ENCODE measurements at places on chromosomes 6 and 20. TPM values are rescaled to one million over a fixed set of nuclear protein-coding genes. Genes with fewer than 3 reads are reported as not detected.
A peak's percentile ranks its signal among the peaks of the same experiment; 100 is the strongest.

- no peak overlapping the region for H3K4me3 ChIP-seq
- H3K36me3 ChIP-seq, result peaks cover 8% of the 10 kb centered on the region
- DNase-seq, result peak; percentile 25
- no peak overlapping the region for H3K27ac ChIP-seq
- H3K4me1 ChIP-seq, result peaks cover 41% of the 10 kb centered on the region
Observed at GRCh38 chr20:50198180-50198666, 7.6 kb downstream of the CEBPB start.

- DNase-seq, result no peak
- 0 out of 2 replicates have a peak, but pooled peaks cover 2% of the 10 kb centered on the region for H3K4me1 ChIP-seq
- H3K27me3 ChIP-seq, result no peaks in the 10 kb centered on the region
- no peaks in the 10 kb centered on the region for H3K36me3 ChIP-seq
- H3K4me3 ChIP-seq, result no peak overlapping the region
Observed at GRCh38 chr6:137323860-137324259, 104.7 kb upstream of the IFNGR1 start.

DNA sequence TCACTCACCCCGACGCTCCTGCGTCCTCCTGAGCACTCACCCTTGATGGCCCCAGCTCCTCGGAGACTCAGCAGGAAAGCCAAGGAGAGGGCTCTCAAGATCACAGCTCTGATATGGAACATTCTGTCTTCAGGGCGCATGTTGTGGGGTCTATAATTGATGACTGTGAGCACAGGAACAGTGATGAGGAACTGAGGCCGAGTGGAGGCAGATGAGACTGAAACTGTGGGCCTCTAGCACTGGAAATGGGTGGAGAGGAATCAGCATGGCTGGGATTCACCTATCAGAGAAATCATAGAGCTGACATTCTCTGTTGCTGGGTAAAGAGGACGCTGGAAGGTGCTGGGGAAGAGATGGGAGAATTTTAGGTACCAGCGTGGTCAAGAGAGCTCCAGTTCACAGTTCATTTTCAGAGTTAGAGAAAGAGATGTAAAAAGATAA, at the start of gene HLA-DPA1:
Gene HLA-DPA1 (minus strand): TSS at position 219 of the 441 bp plus-strand sequence.
- DNase-seq, result no peak
- H3K4me3 ChIP-seq, result no peak within 1 kb of the TSS
- no peaks in the 10 kb centered on the region for H3K36me3 ChIP-seq
- peaks cover 10% of the 10 kb centered on the region for H3K27me3 ChIP-seq
- peaks cover 5% of the 10 kb centered on the region for H3K4me1 ChIP-seq

DNA sequence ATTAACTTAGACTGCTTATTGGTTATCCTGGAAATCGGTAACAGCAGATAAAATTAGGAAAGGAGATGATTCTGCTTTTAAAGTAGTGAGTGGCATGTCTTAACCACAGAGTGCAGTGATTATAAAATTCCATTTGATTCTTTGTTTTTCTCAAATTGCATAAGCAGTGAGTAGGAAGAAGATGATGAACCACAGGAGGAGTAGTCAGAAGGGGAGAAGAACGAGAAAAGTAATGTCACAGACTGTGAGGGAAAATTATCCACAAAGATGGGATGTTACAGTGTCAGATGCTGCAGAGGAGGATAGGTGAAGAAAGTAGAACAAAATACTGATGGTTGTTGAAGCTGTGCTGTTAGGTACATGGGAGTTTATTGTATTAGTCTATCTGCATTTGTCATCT, 63.0 kb downstream of the ITCH start:
- H3K36me3 ChIP-seq, result peaks cover 34% of the 10 kb centered on the region
- H3K4me3 ChIP-seq, result no peak overlapping the region
- no peaks in the 10 kb centered on the region for H3K4me1 ChIP-seq
- no peaks in the 10 kb centered on the region for H3K27me3 ChIP-seq
- no peak overlapping the region for H3K27ac ChIP-seq
- DNase-seq, result no peak

- H3K4me1 ChIP-seq, result peaks cover 76% of the 10 kb centered on the region
- H3K36me3 ChIP-seq, result peaks cover 76% of the 10 kb centered on the region
- no peak overlapping the region for H3K4me3 ChIP-seq
- peak overlapping the region; percentile 28 for H3K27ac ChIP-seq
- DNase-seq, result no peak
Observed at GRCh38 chr6:30840935-30841643, 43.2 kb upstream of the DDR1 start.

GRCh38 chr20:58070664-58071196, 157.7 kb downstream of the ANKRD60 start:
- H3K27me3 ChIP-seq, result peaks cover 2% of the 10 kb centered on the region
- no peak overlapping the region for H3K27ac ChIP-seq
- H3K36me3 ChIP-seq, result no peaks in the 10 kb centered on the region

DNA sequence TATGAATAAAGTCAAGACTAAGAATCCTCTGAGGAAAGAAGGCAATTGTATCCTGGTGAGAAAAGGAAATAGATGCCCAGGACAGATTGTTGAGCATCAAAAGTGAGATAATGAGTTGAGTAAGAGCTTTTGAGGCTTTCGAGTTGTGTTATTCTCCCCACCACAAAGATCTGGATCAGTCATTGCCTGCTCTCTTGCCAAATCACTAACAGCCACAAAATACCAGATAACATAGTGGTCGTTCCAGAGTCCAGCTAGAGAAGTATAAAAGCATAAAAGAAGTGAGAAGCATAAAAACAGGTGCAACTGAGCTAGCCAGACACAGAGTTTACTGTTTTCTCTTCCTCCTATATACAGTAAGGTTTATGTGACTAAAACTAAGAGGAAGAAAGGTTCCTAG, 4.9 kb downstream of the SPINT4 start:
- no peak overlapping the region for H3K27ac ChIP-seq
- H3K4me3 ChIP-seq, result no peak overlapping the region
- no peak for DNase-seq
- peaks cover 24% of the 10 kb centered on the region for H3K36me3 ChIP-seq
- H3K27me3 ChIP-seq, result no peaks in the 10 kb centered on the region

GRCh38 chr6:10633216-10633615, 61.2 kb downstream of the C6orf52 start:
- no peak overlapping the region for H3K4me3 ChIP-seq
- H3K27me3 ChIP-seq, result no peaks in the 10 kb centered on the region
- H3K4me1 ChIP-seq, result peaks cover 5% of the 10 kb centered on the region
- no peak for DNase-seq

DNA sequence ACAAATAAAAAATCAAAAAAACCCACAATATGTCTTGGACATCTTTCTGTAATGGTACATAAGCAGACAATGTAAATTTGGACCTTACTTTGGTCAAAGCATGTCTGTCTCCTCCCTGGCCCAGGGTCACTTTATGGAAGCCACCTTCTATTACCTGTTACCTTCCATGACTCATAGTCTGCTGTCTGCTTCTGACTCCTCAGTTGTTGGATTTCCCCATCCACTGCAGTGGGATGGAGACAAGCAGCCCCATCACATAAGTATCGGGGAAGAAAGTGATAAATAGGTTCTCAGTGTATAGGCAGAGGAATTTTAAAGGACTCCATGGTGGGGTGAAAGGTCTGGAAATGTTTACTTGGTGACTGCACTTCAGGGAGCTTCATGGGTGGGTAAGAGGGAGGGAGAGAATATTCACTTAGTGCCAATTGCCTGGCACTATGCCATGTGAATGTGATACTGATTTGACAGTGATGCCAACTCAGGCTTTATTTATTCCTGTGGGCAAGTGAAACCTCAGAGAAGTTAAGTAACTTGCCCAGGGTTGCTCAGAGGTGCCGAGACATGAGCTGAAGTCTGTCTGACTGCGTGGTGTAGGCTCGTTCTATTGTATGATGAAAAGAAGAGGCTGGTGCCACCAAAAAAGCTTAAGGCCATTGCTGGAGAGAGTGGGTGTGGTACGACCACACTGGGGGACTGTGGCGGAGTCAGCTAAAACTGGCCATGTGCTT, 175.6 kb upstream of the RNF24 start:
- H3K4me3 ChIP-seq, result no peak overlapping the region
- H3K27ac ChIP-seq, result no peak overlapping the region

- no peak for DNase-seq
- H3K27me3 ChIP-seq, result peaks cover 12% of the 10 kb centered on the region
- no peaks in the 10 kb centered on the region for H3K36me3 ChIP-seq
- H3K4me1 ChIP-seq, result peaks cover 30% of the 10 kb centered on the region
- H3K27ac ChIP-seq, result no peak overlapping the region
Observed at GRCh38 chr6:117548797-117549301, 53.5 kb downstream of the GOPC start.

DNA sequence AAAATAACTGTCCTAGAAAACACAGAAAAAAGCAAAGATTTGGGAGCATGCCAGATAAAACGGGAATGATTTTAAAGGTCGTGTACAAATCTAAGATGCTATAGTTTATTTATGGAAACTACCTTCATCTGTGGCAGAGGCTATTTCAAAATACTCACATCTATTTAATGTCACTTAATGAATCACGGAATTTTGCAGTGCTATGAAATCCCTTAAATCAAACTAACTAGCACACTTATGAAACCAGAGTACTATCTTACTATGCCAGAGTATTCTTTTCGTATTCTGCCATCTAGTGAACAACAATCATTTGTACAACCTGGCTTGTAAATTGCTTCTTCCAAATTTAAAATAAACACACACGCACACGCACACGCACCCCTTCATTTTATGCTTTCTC, 77.9 kb upstream of the BMP5 start:
- peaks cover 21% of the 10 kb centered on the region for H3K36me3 ChIP-seq
- no peak overlapping the region for H3K27ac ChIP-seq
- no peak overlapping the region for H3K4me3 ChIP-seq
- no peaks in the 10 kb centered on the region for H3K27me3 ChIP-seq
- DNase-seq, result no peak
- peaks cover 18% of the 10 kb centered on the region for H3K4me1 ChIP-seq

DNA sequence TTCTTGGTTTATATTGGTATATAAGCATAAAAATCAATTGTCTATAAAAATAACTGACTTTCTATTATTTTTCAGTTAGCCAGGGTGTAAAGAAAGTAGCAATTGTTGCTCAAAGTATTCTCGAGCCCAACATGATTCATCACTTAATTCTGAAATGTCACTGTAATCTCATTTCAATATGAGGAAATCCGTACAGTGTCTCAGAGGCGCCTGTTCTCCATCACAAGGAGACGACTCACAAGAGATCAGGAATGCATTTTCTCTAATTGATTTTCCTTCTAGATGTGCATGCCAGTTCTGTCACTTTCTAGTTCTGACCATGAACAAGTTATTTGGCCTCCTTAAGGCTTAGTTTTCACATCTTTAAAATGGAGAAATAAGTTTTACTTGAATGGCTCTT, 753.1 kb downstream of the MAFB start:
- no peaks in the 10 kb centered on the region for H3K4me1 ChIP-seq
- H3K27me3 ChIP-seq, result no peaks in the 10 kb centered on the region
- no peak for DNase-seq
- no peaks in the 10 kb centered on the region for H3K36me3 ChIP-seq
- no peak overlapping the region for H3K27ac ChIP-seq

DNA sequence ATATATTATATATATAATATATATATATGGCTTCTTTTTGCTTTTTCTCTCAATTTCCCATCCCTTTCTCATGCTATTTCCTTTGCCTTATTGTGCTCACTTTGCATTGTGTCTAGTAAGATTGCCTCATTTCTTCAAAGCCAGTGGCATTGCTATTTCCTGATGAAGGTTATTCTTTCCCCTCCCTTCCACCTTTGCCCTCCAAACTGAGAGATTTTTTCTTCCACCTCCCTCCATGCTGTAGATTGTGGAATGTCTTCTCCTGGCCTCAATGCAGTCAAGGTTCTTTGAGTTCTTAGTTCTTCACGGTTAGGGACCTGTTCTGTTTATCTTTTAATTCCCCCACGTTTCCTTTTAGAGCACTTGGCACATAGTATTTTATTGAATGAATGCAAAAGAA, 17.2 kb downstream of the SH3BGRL2 start:
- DNase-seq, result no peak
- H3K27ac ChIP-seq, result no peak overlapping the region

DNA sequence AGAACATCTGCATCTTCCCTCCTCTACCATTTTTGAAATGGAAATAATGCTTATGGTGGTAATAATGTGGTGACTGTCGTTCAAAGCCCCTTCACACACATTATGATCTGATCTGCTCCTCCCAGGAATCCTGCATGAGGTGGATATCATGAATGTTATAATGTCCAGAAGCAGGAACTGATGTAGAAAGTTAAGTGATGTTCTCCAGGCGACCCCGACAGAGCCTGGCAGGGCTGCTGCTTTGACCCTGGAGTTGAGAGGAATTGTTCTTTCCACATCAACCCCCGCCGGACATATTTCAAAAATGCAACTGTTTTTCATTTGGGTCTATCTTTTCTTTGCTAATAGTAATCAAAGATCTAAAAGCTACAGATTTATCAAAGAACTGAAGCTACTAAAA, 131.6 kb downstream of the GMPR start:
- no peak overlapping the region for H3K4me3 ChIP-seq
- no peaks in the 10 kb centered on the region for H3K36me3 ChIP-seq
- H3K27me3 ChIP-seq, result no peaks in the 10 kb centered on the region

- no peak overlapping the region for H3K4me3 ChIP-seq
- H3K4me1 ChIP-seq, result peaks cover 3% of the 10 kb centered on the region
- H3K27me3 ChIP-seq, result no peaks in the 10 kb centered on the region
- no peak for DNase-seq
- H3K27ac ChIP-seq, result no peak overlapping the region
- no peaks in the 10 kb centered on the region for H3K36me3 ChIP-seq
Observed at GRCh38 chr6:116072368-116072767, 11.7 kb upstream of the FRK start.

- H3K4me3 ChIP-seq, result no peak overlapping the region
- no peak overlapping the region for H3K27ac ChIP-seq
- peaks cover 11% of the 10 kb centered on the region for H3K4me1 ChIP-seq
- H3K27me3 ChIP-seq, result no peaks in the 10 kb centered on the region
Observed at GRCh38 chr20:6421321-6422248, 298.8 kb upstream of the FERMT1 start.

GRCh38 chr6:32444433-32444832, 4.7 kb downstream of the HLA-DRA start:
- H3K4me1 ChIP-seq, result peaks cover 4% of the 10 kb centered on the region
- H3K27ac ChIP-seq, result no peak overlapping the region
- DNase-seq, result no peak
- no peaks in the 10 kb centered on the region for H3K36me3 ChIP-seq
- no peak overlapping the region for H3K4me3 ChIP-seq

DNA sequence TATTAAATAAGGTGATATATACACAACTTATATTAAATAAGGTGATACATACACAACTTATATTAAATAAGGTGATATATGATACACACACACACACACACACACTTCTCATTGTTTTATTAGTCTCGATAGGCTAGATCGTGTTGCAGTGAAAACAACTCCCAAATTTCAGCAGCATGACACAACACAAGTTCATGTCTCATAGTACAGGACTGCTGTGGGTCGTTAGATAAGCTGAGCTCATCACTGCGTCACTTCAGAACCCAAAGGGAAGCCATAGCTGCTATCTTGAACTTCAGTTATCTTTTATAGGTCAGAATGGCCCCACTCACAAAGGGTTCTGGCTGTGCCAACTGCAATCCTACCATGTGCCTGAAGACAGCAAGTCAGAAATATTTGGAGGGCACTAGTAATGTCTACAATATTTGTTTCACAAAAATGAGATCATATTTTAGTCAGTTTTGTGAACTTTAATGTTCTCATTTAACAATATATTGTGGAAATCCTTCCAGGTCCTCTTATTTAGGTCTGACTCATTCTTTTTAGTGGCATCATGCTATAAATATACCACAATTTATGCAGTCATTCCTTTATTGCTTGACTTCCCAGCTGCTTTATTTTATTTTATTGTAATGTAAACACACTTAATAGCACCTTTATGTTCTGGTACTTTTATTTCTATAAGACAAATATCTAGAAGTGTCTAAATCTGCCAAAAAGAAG, 290.2 kb downstream of the PHACTR1 start:
- H3K27ac ChIP-seq, result no peak overlapping the region
- no peaks in the 10 kb centered on the region for H3K36me3 ChIP-seq
- H3K4me1 ChIP-seq, result peaks cover 14% of the 10 kb centered on the region
- peaks cover 11% of the 10 kb centered on the region for H3K27me3 ChIP-seq
- no peak for DNase-seq

Gene SYNE1
- total RNA-seq, result 6.5 TPM

Gene LTB
- total RNA-seq, result 1.0 TPM

Gene SIRPA
- 5.9 TPM for total RNA-seq

Gene TP53TG5
- total RNA-seq, result 0.85 TPM

Gene ENPP4
- total RNA-seq, result 2.8 TPM

All from WTC11 (cell line).